ENCODE measurements at places on chromosomes 5 and 9.

- DNase-seq = no peak
Observed at GRCh38 chr9:34634551-34635248, 2.9 kb downstream of the SIGMAR1 start.

DNA sequence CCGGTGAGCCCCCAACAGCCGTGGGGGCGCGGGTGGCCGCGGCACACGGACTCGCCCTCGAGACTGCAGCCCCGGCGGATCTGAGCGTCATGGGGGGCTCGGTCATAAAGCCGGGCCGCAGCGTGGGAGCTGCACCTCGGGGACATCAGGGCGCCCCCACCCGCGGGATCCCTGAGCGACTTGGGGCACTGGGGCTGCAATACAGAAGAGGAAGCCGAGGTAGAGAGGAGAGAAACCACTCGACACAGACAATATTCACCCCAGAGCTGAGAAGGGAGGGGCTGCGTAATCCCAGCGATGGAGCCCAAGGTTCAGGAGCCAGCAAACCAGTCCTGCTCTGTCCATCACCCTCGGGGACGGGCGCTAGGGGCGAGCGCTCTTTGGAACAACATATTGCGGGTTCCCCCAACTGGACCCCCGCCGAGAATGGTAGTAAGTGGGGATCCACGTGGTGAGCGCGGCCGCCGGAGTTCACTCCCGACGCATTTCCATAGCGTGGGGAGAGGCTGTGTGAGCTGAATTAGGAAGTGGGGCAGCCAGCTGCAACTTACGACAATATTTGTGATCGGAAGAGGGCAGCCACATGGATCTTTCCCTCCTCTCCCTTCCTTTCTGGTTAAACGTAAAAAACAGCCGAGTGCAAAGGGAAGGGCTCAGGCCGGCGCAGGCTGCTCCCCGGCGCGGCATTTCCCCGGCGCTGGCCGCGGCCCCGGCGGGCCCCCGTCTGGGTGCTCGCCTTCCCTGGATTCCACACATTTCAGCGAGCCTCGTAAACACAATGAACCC lies 9.9 kb downstream of the PTCH1 start:
- no peak for DNase-seq

- DNase-seq = no peak
Observed at GRCh38 chr5:179190851-179191505, 130.8 kb downstream of the ZNF354C start.

GRCh38 chr5:135386886-135387628 lies 12.0 kb downstream of the MACROH2A1 start:
- no peak for DNase-seq

GRCh38 chr9:123424131-123424530 lies 68.1 kb downstream of the CRB2 start:
- DNase-seq = no peak

DNA sequence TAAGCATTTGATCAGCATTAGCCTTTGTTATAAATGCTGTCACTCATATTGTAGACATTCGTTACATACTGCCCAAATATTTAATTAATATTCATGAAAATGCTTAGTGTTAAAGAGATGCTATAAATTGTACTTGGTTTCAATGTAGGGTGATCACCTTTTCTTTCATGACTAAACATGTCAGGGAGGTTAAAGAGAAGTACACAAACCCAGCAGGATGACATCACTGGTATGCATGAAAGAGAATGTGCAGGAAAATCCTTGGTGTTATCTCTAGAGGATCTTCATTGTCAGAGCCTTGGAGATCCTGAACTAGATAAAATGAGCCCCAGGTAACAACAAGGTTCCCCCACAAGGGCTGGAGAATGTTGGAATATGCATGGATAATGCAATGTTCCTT lies 33.0 kb upstream of the SV2C start:
- no peak for DNase-seq

DNA sequence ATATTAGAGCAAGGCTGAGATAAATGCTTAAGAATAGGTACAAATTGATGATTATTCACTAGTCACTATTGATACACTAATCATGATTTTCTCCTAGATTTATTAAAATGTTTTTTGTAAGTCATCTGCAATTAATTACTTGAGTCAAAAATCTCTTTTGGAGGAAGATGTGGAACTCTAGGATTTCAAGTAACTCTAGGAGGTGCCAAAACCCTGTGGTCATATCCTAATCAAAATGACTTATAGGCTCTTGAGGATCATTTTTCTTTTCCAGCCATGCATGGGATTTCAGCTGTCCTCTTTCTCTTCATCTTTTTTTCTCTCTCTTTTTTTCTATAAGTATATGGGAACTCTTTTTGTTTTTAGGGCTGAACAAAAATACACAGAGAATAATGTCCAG lies 141.8 kb upstream of the CD180 start:
- DNase-seq = no peak

GRCh38 chr5:168960497-168960896 lies 340.4 kb downstream of the SLIT3 start:
- no peak for DNase-seq

- DNase-seq = no peak
Observed at GRCh38 chr5:176719113-176719739, 71.9 kb downstream of the TSPAN17 start.

GRCh38 chr9:120941046-120941770 lies 14.6 kb upstream of the TRAF1 start:
- no peak for DNase-seq

- DNase-seq = no peak
Observed at GRCh38 chr5:150214289-150214688, 24.4 kb downstream of the SLC6A7 start.

GRCh38 chr9:132858751-132859150 lies 19.3 kb downstream of the AK8 start:
- no peak for DNase-seq

DNA sequence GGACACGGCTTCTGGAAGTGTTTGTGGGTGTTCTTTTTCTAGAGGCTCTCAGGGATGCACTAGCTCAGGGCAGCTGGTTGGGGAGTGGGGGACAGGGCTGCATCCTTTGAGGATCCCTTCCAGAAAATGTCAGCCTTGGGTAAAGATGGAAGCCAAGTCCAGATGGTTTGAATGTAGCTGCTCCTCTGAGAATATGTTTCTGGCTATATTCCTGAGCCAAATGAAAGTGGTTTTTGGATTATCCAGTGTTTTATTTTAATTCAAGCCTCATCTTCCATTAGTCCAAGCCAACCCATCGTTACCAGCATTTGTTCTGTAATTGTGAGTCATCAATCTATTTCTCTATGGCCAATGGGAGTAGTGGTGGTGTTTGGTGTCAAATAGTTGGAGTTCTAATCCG lies 70.4 kb downstream of the SPRY4 start:
- DNase-seq = no peak

- no peak for DNase-seq
Observed at GRCh38 chr5:64693636-64694035, 3.3 kb downstream of the SHISAL2B start.

- no peak for DNase-seq
Observed at GRCh38 chr5:149172709-149173505, 31.6 kb downstream of the ABLIM3 start.

DNA sequence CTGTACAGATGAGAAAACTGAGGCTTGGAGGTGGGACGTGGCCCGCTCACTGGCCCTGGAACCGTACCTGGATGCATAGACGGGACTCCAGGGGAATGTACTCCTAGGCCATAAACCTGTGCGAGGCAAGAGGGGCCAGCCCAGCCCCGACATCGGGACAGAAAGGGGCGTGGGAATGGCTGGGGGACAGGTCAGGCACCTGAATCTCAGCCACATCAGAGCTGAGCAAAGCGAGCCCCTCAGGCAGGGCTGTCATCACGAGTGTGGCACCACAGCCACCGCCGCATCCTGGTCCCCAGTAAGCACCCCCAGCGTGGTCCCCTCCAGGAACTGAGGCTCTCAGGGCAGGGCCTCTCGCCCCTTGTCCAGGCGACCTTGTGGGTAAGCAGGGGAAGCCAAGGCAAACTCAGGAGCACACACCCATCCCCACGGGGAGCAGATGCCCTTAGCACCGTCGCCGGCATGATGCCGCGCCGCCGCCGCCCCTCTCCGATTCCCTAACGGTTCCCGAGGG lies 16.5 kb downstream of the NACC2 start:
- no peak for DNase-seq

- no peak for DNase-seq
Observed at GRCh38 chr9:4333787-4334186, 33.9 kb upstream of the GLIS3 start.

DNA sequence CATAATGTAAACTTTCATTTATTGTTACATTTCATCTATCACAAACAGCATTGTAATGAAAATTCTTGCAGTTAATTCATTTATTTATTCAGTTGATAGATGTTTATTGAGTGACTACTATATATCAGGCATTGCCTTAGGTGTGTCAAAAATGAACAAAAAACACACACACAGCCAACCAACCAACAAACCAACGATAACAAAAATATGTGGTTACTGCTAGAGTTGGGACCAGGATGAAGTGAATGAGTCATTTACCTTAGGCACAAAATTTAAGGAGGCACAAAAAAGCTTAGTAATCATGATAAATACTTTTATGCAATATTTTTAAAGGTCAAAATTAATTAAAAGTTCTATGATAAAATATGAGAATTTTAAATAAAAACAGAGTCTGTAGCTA lies 223.4 kb downstream of the CSNK1G3 start:
- no peak for DNase-seq

DNA sequence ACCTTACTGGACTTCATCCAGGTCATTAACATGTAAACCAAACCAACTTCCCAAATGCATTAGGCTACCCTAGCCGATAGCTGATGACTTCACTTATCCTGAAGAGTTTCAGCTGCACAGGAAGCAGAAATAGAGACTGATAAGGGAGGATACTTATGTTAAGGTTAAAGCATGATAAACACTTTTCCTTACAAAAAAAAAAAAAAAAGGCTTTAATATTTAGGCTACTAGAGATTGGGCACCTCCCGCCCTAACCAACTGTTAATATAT lies 1.6 kb upstream of the MEF2C start:
- no peak for DNase-seq

- no peak for DNase-seq
Observed at GRCh38 chr5:53963958-53964357, 346.4 kb downstream of the ARL15 start.

- no peak for DNase-seq
Observed at GRCh38 chr9:103281126-103281525, 286.0 kb downstream of the CYLC2 start.

DNA sequence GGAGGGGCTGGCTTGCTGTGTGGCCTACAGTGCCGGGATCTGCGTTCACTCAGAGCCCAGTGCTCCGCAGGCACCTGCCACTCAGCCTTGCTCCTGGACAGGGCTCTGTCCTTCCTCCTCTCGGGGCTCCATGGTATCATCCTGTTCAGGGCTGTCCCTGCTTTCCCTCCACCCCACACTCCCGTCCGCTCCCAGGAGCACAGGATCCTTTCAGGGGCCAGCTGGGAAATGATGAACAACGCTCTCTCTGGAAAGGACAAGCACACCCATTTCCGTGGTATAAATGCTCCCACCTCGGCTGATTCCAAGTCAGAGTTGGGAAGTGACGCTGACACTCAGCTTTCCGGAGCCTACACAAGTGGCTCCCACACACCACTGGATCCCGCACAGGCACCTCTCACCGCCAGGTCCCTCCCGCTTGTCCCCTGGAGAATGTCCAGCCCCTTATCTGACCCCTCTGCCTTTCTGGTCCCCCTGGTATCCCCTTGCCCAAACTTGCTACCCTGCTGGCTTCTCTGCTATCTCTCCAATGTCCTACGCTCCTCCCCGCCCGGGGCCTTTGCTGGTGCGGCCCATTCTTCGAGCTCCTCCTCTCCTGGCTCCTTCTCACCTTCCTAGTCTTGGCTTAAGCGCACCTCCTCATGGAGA lies 21.3 kb downstream of the HMCN2 start:
- DNase-seq = no peak

- DNase-seq = no peak
Observed at GRCh38 chr9:108831496-108832178, 24.1 kb downstream of the ACTL7B start.

- DNase-seq = no peak
Observed at GRCh38 chr9:133362359-133363044, 6.2 kb downstream of the SURF2 start.

DNA sequence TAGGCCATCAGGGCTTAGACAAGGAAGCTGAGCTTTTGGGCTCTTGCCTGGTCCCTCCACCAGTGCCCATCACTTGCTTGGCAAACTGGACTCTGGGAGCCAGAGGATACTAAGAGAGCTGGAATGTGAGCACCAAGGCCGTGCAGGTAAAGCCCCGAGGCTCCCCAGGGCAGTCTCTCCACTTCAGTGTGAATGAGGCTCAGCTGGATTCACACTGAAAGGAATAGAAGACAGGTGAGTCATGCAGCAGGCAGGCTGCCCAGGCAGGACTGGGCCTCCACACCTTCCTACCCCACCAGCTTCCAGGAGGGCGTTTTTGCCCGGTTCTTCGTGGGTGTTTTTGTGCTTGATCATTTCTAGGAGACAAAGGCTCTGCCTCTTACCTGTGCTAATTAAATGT lies 7.3 kb upstream of the CTSV start:
- no peak for DNase-seq

GRCh38 chr5:83911367-83911919 lies 190.8 kb upstream of the HAPLN1 start:
- no peak for DNase-seq

DNA sequence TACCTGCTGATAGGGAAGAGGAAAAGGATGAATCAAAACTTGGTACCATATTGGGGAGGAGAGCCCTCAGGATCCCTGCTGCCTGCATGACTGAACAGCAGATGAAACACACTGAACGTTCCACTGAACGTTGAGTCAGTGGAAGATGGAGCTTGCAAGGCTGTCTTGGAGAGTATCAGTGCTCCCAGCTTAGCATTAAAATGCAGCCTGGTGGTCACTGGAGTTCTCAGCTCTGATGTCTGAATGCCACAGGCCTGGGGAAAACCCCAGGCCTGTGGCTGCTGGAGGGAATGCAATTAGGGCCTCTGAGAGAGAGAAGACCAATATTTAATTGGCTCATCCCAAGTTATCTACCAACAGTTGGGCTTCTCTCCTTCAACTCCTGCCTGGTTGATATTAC lies 54.5 kb downstream of the PDE4D start:
- no peak for DNase-seq

- no peak for DNase-seq
Observed at GRCh38 chr5:169218861-169219260, 82.1 kb downstream of the SLIT3 start.

- no peak for DNase-seq
Observed at GRCh38 chr5:142152384-142152732, 43.8 kb downstream of the NDFIP1 start.

GRCh38 chr9:4794691-4795090 lies 1.9 kb downstream of the RCL1 start:
- DNase-seq = no peak

GRCh38 chr9:77125665-77126064 lies 51.7 kb upstream of the VPS13A start:
- DNase-seq = no peak
